ENCODE measurements at places on chromosomes 11 and 22.

DNA sequence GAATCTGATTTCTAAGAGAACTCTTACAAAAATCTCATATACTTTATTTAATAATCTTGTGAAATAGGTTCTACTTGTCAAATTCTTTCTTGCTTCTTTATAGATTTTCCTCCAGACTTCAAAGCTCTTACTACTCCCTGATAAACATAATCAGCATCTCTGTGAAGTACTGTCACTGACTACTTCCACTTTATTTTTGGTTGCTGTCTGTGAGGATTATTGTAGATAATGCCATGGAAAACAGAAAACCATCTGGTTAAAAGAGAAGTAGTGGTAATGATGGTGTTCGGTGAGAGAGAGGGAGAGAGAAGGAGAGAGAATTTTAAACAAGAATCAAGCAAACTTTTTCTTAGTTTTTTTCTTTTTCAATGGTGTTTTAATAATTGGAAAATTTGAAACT is 152.3 kb downstream of the TMEM135 start:
- no peak for DNase-seq

- DNase-seq: no peak
These were observed 434 bp downstream of the XPNPEP3 start for GRCh38 chr22:40857309-40857855.

GRCh38 chr22:25488244-25489020 is 76.0 kb upstream of the GRK3 start:
- DNase-seq: no peak

DNA sequence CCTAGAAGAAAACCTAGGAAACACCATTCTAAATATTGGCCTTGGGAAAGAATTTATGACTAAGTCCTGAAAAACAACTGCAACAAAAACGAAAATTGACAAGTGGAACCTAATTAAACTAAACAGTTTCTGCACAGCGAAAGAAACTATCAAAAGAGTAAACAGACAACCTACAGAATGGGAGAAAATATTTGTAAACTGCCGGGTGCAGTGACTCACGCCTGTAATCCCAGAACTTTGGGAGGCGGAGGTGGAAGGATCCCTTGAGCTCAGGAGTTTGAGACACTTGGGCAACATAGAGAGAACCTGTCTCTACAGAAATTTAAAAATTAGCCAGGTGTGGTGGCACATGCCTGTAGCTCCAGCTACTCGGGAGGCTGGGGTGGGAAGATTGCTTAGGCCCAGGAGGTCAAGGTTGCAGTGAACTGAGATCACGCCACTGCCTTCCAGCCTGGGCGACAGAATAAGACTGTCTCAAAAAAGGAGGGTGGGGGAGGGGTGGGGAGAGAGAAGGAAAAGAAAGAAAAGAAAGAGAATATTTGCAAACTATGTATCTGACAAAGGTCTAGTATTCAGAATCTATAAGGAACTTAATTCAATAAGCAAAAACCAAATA is 14.0 kb downstream of the OR2AT4 start:
- no peak for DNase-seq

DNA sequence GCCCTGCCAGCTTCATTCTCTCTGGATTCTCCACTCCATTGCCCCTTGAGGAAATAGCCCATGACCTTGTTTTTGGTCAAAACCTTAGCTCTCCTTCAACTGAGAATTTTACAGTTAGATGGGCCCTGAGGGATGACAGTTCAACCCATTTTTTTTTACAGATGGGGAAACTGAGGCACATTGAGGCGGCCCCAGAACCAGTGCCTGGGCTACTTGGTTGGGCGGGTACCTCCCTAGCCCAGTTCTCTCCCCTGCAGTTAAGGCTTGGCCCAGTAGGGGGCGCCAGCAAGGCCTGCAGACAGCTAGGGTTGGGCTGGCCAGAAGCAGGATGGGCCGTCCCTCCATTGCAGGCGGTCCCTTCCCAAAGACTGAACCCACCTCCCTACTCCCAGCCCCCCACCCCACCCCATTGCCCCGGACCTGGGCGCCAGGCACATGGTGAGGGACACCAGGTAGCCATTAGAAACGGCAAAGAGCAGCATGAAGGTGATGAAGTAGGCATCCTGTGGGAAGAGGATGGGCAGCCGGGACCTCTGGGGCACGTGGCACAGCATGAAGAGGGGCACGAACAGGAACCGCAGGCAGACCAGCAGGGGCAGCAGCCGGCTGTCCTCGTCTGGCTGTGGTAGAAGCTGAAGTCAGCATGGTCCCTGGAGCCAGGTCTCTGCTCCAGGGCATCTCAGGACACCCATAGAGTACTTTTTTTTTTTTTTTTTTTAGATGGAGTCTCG is 7.6 kb downstream of the SLC29A2 start:
- peak; percentile 41 for DNase-seq

- DNase-seq: no peak
These were observed 42.9 kb downstream of the C11orf91 start for GRCh38 chr11:33657757-33658156.

DNA sequence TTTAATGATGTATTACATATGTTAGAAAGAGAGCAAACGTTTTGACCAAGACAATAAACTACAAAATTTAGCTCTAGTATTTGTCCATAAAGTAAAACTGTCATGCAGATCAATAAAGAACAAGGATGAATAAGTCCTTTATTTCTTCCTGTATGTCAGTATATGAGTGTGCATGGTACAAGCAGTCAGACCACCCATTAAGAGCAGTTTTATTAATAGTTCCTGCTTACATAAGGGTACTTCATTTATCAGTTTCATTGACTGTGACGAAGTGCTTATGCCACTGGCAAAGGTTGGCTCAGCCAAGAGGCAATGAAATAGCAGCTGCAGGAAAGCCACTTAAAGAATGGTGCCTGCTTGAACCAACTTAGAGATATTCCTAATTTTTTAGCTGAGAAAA is 913.0 kb upstream of the CNTN5 start:
- no peak for DNase-seq

GRCh38 chr22:36221799-36222751 is 17.3 kb downstream of the APOL2 start:
- DNase-seq: peak; percentile 39

DNA sequence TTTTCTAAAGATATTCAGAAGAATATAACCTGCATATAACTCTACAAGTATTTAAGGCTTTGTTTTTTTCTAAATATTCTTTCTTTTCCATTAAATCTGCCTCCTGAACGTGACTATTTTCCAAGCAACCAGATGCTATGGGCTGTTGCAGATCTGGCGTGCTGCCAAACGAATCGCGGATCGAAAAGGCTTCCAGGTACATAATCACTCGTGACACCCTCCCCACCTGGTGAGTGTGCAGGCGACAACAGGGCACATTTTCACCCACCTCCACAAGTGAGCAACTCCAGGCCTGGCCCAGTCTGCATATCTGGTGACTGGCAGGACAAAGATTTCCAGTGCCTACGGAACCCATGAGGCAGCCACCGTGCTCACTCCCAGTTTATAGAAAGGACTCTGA is 660.1 kb downstream of the OPCML start:
- no peak for DNase-seq

All from CD4-positive, alpha-beta T cell treated with Interleukin-4 for 4 hours (primary cell).